Ovary (tissue), 10 donors: ENCODE measurements at places on chromosomes 12 and 14. TPM values are rescaled to one million over a fixed set of nuclear protein-coding genes. Genes with fewer than 3 reads are reported as not detected.

- no peak for DNase-seq
- no peaks in the 10 kb centered on the region for H3K36me3 ChIP-seq
- no peaks in the 10 kb centered on the region for H3K4me1 ChIP-seq
- H3K27me3 ChIP-seq = no peaks in the 10 kb centered on the region
- no peak overlapping the region for H3K4me3 ChIP-seq
These were observed 38.2 kb upstream of the KCNA1 start for GRCh38 chr12:4871514-4871913.

DNA sequence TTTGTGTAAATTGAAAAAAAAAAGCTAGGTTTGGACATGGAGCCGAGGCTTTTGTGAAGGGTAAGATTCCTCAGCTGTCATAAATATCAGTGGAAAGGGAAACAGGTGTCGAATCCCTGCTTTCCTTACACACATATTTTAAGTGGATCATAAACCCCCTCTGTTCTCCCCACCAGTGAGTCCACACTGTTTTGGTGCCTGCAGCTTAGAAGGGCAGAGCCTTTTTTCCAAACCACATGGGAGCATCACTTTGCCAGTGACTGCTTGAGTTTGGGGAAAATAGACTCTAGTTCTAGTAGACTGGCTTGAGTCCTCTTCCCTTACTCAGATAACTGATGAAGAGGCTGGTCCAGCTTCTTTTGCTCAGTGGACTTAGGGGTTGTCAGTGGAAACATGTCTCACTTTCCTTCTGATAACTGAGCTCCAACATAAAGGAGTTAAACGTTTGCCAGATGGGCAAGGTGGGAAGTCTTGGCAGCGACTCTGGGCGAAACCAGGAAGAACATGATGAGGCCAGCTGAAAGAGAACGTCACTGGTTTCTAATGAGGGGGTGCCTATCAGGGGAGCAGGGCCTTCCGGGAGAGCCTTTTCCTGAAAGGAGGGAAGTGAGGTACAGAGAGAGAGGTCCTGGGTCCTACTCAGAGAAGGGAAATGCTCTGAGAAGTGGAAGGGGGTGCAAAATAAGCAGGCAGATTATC is 168.1 kb upstream of the PARP11 start:
- no peaks in the 10 kb centered on the region for H3K4me1 ChIP-seq
- H3K27me3 ChIP-seq = no peaks in the 10 kb centered on the region
- H3K27ac ChIP-seq = no peak overlapping the region
- DNase-seq = no peak
- H3K36me3 ChIP-seq = no peaks in the 10 kb centered on the region

TAS2R43 gene
- total RNA-seq = 6.6 TPM

DNA sequence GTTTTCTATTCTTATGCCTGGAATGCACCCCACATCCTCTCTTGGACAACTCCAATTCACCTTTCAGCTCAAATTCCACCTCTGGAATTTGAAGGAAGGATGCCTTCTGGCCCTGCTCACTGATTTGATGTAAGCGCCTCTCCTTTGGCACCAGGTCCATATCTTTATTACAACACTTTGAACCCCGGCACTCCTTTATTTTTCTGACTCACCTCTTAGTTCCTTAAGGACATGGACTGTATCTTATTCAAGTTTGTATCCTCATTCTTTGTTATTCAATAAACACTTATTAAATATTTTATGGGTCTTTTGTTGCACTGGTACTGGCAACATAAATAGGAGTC is 3.1 kb downstream of the GALC start:
- DNase-seq = no peak
- no peaks in the 10 kb centered on the region for H3K36me3 ChIP-seq
- no peaks in the 10 kb centered on the region for H3K27me3 ChIP-seq

SLC17A8 gene
- total RNA-seq = not detected
